Left renal pelvis (tissue), 4 donors: ENCODE measurements at places on chromosomes 12 and 14. TPM values are rescaled to one million over a fixed set of nuclear protein-coding genes. Genes with fewer than 3 reads are reported as not detected.

- no peak for DNase-seq
Measured at GRCh38 chr12:126451809-126452208, 1386.6 kb downstream of the AACS start.

ADAMTS20 gene
- 0.99 TPM for polyA plus RNA-seq

DNA sequence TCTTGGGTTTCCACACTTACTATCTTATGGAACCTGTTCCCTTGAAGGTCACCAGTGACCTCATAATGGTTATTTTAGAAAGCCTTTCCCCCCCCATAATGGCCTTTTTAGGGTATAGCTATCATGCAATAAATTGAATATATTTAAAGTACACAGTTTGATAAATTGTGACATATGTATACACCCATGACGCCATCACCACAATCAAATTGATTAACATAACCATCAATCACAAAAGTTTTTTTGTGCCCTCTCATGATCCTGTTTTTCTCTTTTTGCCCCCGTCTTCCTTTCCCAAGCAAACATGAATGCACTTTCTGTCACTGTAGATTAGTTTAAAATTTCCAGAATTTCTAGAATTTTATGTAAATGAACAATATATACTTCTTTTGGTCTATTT, 28.7 kb upstream of the OR4E1 start:
- no peak for DNase-seq

AGAP2 gene
- 0.79 TPM for polyA plus RNA-seq

DNA sequence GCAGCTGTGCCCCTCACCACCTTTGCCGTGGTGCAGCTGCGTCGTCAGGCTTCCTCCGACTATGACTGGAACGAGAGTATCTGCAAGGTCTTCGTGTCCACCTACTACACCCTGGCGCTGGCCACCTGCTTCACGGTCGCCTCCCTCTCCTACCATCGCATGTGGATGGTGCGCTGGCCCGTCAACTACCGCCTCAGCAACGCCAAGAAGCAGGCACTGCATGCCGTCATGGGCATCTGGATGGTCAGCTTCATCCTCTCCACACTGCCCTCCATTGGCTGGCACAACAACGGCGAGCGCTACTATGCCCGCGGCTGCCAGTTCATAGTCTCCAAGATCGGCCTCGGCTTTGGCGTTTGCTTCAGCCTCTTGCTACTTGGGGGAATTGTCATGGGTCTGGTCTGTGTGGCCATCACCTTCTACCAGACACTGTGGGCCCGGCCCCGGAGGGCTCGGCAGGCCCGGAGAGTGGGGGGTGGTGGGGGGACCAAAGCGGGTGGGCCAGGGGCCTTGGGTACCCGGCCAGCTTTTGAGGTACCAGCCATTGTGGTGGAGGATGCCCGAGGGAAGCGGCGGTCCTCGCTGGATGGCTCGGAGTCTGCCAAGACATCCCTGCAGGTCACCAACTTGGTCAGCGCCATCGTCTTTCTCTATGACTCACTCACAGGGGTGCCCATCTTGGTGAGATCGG, 2.6 kb downstream of the GPR162 start:
- DNase-seq = no peak

CLEC4D gene
- 0.31 TPM for polyA plus RNA-seq

DNA sequence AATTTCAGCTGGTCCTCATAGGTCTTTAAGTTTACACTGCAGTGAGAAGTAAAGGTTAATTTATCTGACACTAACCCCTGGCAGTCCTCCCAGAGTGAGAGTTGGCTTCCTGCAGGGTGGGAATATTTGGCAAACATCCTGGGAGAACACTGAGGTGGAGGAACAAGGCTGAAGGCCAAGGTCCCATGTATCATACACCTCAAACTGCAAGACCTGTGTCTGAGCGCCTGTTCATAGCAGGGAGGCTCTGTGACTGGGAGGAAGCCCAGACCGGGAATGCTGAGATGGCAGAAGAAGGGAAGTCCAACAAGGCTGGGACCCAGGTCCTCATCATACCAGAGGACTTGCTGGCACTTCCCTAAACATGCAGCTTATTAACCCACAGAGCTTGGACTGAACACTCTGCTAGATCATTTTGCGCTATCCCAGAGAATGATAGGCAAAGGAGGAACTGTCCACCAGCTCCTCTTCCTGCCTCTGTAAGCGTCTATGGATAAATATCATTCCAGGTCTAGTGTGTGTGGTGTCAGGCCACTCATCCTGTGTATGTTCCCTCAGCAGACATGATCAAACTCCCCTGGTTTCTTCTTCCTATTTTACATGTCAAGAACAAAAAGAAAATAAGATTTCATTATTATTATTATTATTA, 199.6 kb upstream of the CNOT2 start:
- DNase-seq = no peak

VWF gene
- 19.3 TPM for polyA plus RNA-seq

DNA sequence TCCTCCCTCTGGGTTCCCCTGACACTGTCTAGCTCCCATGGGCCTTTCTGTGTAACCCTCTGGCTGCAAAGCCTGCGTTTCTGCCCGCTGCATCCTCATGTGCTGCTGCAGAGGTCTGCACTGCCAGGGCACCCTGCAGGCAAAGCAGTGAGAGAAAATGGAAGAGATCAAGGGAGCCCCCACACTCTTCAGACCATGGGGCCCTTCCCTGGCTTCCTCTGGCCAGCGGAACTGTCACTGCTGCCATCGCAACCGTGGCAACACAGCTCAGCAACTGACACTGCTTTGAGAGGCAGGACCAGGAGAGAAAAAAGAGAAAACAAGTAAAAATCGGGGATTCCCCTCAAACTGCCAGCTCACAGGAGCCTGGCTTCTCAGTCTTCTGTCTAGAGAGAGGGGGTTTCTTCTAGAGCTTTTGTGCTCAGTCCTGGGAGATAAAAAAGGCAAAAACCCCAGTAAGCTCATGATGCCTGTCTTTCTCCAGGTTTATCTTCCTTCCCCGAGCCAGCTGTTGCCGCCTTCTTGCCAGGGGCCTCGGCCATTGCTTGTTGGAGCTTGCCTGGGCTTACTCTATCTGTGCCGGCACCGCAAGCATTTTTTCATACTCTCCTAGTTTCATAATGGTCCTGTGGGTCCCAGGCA, 38.9 kb downstream of the C14orf132 start:
- DNase-seq = no peak
